Occipital lobe (tissue), 3 donors: ENCODE measurements at places on chromosomes 11 and 22.

DNA sequence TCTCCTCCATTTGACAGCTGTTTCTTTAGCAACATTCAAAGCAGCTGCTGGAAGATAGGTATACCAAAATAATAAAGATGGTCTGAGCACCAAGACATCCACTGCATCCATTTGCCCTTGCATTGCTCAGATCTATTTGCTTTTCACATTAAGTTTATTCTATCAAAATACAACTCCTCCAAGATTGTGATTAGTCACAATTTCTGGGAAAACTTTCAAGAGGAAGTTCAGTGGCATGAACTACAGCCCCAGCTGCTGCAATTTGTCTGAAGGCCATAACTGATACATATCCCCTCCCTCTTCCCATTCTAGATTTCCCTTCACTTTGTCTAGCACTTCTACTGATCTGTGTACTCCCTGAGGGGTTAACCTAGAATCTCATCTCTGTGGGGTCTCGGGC lies 117.5 kb upstream of the CEP126 start:
- no peak for DNase-seq

DNA sequence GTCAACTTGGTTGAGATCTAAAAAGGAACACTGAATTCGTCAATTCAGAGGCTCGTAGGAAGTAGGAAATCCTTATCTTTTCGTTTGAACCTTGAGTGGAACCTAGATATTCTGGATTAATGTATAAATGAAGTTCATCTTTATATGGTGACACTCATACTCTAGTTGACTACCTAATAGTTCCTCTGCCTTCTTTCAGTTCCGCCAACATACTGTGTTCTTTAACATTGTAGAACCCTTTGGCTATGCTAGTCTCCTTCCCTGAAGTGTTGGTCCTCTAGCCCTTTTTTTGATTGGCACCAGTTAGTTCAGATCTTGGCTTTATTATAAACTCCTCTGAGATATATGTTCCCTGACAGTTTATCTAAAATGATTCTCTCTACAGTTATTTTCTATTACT lies 1.5 kb downstream of the ATM start:
- DNase-seq, result no peak

GRCh38 chr11:125938418-125938817 lies 7.4 kb upstream of the VSIG10L2 start:
- DNase-seq, result no peak

- no peak for DNase-seq
These were observed 490.9 kb upstream of the TENM4 start for GRCh38 chr11:79931692-79932091.

GRCh38 chr11:64358907-64359711 lies at the start of gene RPS6KA4:
TSS of gene RPS6KA4 (plus strand) at chr11:64359162. CDS start at chr11:64359236, 74 bp downstream.
- DNase-seq, result peak; percentile 23
